ENCODE measurements at places on chromosomes 3 and 15. TPM values are rescaled to one million over a fixed set of nuclear protein-coding genes. Genes with fewer than 3 reads are reported as not detected.

Gene PTH1R
- total RNA-seq, result 0.29 TPM

Gene GOLGA6A
- 0.83 TPM for total RNA-seq

Gene CD80
- total RNA-seq, result not detected

Gene A4GNT
- total RNA-seq, result not detected

Gene CGGBP1
- 57.1 TPM for total RNA-seq

Gene GRAMD2A
- not detected for total RNA-seq

Gene FHIT
- 15.2 TPM for total RNA-seq

Gene DNASE1L3
- total RNA-seq, result 0.96 TPM

Gene TMEM212
- not detected for total RNA-seq

Gene DCUN1D1
- 31.2 TPM for total RNA-seq
